ENCODE measurements at places on chromosomes 16 and 17.
A peak's percentile ranks its signal among the peaks of the same experiment; 100 is the strongest.

DNA sequence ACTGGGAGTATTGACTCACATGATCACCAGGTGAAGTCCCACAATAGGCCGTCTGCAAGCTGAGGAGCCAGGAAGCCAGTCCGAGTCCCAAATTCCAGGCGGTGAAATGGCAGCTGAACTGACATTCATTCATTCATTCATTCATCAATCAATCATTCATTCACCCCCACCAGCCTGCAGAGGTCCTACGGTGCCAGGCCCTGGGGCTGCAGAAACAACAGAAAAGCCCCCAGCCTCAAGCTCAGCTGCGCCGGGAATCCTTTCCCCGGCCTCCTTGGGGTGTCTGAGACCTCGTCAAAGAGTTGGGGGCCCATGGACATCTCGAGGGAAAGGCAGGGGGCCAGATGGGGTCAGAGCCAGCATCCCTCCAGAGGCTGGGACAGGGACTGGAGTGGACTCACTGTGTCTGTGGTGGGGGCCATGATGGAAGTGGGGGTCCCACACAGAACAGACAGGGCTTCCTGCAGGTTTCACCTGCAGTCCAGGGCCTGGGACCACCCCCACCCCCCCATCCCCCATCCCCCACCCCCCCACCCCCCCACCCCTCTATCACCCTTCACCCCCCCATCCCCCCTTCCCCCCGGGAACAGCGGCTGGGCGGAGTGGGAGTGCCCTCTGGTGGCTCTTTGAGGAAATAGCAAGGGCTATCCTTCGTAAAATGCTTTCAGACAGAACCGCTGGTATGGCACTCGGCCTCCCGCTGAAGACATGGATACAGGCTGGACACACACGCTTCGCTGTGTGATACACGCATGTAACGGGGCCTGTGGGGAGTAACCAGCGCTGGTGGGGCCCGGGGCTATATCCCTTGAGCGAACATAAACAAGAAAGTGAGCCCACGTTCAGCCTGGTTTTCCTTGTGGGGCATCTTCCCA is 8.5 kb upstream of the ZC3H18 start:
- no peak for DNase-seq

GRCh38 chr17:46922804-46923635 is at the start of gene GOSR2:
TSS of gene GOSR2 (plus strand) at chr17:46923160. CDS start at chr17:46923193, 33 bp downstream.
- DNase-seq, result peak; percentile 83

DNA sequence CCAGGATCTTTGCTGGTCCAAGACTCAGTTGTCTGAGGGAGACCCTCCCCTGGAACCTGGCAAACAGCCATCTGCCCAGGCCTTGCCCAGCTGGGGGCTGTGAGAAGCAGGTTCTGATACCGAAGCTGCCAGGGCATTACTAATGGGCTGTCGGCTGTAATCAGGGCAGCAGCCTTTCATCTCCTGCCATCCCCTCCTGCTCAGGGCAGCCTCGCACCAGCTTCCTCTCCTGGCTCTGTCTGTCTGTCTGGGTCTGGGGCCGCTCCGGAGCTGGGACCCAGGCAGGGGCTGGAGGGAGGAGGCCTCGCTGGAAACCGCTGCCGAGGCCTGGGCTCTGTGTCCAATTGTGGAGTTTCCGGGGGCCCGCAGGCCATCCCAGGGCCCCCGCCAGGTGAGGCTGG is 21.6 kb upstream of the BRD7 start:
- DNase-seq, result no peak

DNA sequence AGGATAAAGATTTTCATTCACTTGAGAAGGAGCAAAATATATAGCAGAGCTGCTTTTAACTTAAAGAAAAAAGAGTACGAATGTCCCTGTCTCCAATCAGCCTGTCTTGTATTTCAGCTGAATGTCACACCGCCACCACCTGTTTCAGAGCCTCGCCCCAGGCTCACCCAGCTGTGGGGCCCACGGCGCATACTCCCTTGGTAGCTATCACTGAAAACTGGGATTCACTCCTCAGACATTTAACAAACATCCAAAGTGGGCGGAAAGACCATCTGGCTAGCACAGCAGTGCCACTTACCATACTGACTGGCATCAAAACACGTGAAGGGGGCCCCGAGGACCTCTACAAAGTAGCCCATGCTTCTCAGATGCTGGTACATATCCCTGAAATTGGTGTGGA is 25.4 kb upstream of the SLC38A8 start:
- no peak for DNase-seq

DNA sequence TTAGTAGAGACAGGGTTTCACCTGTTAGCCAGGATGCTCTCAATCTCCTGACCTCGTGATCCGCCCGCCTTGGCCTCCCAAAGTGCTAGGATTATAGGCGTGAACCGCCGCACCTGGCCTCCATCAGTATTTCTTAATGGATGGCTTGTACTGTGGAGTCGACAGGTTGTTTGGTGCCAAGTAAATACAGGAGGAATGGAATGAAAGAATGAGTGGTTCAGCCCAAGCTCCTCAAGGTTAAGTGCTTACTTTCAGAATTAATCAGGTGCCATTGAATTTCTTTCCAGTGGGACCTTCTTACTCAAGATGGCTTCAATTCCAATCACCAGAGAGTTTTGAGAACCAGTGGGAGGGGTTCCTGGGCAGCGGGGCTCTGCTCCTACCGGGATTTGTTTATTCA is 25.0 kb downstream of the ALOX15 start:
- DNase-seq, result no peak

- no peak for DNase-seq
Observed at GRCh38 chr17:45038728-45039634, 12.5 kb downstream of the DCAKD start.

- no peak for DNase-seq
Observed at GRCh38 chr16:53910990-53911389, 207.0 kb downstream of the FTO start.

DNA sequence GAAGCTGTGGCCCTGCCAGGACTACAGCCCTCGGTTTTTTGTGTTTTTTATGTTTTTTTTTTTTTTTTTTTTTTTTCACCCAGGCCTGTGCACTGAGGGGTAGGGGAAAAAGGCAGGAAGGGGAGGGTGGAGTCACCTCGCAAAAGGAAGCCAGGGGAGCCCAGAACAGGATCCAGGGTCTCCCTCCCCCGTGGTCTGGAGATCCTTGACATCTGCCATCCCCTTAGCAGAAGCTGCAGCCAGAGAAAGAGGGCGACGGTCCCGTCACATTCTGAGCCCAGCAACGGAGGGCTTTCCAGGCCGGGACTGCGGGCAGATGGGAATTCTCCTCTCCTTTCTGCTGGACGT is 29.1 kb upstream of the PHOSPHO1 start:
- no peak for DNase-seq

DNA sequence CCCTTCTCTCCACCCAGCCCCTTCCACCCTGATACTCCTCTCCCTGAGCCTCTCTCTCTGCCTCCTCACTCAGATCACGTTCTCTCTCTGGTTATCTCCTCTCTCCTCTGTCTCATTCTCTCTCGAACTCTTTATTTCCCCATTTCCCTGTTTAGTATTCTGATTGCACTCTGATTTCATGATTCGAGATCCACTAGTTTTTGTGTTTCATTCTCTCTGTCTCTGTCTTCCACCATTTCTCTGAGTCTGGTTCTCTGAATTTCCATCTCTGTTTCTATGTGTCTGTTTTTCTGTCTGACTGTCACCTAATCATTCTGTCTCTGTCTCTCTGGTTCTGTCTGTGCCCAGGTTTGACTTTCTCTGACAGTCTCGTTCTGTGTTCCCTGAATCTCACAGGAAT is 2.0 kb downstream of the SEZ6L2 start:
- DNase-seq, result no peak

DNA sequence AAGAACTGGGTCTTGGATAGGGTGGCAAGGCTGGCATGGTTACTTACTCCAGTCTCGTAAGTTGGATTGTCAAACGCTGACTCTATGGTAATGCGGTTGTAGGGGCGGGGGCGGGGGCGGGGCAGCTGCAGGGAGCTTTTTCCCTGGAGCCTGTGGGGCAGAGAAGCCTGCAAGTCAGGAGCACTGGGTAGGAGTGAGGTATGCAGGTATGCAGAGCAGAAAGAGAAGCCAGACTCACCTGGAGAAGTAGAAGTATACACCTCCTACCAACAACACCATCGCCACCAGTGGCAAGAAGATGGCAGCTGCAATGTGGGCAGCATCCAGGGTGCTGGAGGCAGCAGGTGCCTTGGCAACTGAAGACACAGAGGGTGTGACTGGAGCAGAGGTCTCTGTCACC is 4.8 kb upstream of the PHF12 start:
- no peak for DNase-seq

GRCh38 chr16:30367349-30368009 is 2.8 kb downstream of the TBC1D10B start:
- no peak for DNase-seq

All from stimulated activated CD4-positive, alpha-beta T cell treated with anti-CD3 and anti-CD28 coated beads, Interleukin-12 subunit alpha, Interleukin-12 subunit beta, amount 100 ng/mL, for 48 hours (primary cell).